T-cell (primary cell): ENCODE measurements at places on chromosomes 16 and 17.

- no peak for DNase-seq
Observed at GRCh38 chr17:38750312-38751121, 2.0 kb upstream of the PSMB3 start.

DNA sequence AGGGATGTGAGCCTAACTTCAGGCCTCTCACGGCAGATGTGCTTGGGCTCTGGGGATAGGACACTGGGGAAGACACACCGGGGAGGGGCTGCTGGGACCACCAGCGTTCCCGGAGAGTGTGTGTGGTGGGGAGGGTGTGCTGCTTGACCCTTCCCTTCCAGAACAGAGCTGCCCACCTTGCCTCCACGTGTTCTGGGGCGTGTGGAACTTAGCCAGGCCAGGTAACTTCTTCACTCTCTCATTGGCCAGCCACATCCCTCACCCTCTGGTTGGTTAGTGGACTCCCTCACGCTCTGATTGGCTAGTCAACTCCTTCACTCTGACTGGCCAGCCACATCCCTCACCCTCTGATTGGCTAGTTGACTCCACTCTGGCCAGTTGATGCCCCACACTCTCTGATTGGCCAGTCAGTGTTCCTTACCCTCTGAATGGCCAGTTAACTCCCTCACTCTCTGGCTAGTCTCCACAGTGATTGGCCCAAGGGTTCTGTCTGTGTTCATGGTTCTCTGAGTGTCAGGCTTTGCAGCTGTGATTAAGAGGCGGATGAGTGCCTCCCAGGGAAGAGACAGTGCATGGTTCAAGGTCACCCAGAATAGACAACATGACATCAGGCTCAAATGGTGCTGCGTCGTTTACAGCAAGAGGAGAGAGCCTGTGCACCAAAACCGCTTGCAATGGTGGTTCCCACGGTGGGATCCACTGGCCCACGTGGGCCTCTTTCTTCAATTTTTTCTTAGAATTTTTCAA is 10.0 kb downstream of the TMEM235 start:
- DNase-seq: no peak

DNA sequence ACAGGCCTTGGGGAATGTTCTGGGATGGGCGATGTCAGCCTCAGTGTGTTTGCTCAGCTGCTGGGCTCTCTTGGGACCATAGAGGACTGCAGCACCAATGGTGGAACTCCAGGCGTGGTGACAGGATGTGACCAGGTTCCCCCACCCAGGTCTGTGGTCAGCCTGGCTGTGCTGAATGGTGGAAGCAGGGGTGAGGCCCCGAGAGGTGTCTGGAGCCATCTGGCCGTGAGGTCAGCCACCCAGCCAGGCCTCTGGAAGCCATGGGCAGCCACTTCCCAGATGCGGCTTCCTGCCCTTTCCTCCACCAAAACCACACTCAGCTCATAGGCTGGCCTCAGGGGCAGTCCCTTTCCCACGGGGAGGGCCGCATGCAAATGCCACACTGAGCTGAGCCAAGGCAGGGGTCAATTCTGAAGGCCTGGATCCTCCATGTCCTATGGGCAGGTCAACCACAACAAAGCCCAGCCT is 7.8 kb upstream of the MAPK7 start:
- DNase-seq: no peak

DNA sequence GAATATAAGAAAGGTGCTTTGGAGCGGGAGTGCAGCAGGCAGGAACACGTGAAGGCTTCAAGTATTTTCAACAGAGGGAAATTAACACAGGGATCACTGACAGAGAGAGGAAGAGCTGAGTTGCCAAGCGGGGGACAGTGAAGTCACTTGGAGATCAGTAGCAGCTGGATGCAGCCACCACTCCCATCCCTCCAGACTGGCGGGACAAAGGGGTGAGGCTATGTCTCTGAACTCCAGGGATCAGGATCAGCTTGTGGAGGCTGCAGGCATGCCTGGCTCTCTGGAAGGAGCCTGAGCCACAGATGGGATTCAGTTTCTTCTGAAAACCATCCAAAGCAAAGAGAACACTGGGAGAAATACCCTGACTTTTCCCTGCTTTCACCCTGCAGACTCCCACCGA is 113.7 kb upstream of the IRX3 start:
- DNase-seq: no peak

DNA sequence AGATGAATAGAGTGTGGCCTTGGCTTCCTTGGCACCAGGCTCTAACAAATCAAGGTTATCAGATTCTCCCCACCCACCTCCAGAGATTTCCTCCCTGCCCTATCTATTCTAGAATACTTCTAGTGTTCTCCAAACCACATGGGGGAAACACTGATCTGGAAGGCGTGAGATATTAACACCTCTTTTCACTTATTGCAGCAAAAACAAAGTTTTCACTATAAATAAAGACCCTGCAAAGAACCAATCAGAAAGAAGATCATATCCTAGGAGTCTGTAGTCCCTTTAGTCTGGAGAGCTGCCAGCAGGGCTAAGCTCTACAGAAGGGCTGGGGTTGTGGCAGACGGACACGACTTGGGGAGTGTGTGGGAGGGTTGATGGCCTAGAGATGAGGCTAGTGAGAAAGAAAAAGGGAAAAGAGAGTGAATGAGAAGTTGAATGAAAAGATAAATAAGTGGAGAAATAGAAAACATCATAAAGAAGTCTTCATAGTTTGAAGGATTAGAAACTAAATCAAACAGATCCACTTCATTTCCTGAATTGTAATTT is 8.6 kb upstream of the SKAP1 start:
- no peak for DNase-seq

DNA sequence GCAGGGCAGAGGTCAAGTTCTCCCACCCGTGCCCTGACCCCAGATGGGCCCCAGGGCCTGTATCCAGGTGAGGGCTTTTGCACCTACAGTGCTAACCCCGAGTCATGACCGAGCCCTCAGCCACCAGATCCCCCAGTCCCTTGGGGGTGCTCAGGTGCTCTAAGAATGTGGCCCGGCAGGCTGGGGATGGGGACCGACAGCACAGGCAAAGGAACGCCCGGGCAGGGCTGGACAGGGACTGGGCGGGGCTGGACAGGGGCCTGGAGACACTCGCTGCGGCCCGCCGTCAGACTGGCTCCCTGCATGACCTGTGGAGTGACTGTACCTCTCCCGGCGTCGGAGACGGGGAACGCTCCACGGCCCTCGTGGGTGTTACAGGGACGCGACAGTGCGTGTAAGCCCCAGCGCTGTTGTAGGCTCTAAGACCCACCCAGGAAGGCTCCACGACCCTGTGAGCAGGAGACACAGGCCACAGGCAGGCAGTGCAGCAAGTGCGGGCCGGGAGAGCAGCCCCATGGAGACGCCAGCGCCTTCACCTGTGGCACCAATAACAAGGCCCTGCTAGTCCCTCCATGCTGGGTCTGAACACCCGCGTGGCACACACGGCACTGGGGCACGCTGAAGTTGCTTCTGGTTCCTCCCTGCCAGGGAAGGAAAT is 38.8 kb downstream of the CBFA2T3 start:
- no peak for DNase-seq

DNA sequence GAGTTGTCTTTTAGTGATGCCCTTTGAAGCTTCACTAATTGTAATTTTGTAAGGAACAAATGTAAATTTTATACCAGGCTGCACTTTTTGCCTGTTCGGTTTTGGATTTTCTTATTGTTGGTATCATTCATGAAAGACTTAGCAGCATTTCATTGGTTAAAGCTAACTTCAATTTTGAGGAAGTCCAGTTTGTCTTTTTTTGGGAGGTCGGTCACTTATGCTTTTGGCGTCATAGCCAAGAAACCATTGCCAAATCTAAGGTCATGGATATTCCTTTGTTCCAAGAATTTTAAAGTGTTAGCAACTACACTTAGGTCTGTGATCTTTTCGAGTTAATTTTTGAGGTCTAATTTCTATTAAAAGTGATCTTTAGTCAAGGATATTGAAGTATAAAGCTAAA is 77.1 kb downstream of the PRKCA start:
- DNase-seq: no peak

GRCh38 chr17:31687505-31688126 is 171.4 kb downstream of the COPRS start:
- DNase-seq: no peak
